ENCODE measurements at places on chromosomes 16 and 17.

DNA sequence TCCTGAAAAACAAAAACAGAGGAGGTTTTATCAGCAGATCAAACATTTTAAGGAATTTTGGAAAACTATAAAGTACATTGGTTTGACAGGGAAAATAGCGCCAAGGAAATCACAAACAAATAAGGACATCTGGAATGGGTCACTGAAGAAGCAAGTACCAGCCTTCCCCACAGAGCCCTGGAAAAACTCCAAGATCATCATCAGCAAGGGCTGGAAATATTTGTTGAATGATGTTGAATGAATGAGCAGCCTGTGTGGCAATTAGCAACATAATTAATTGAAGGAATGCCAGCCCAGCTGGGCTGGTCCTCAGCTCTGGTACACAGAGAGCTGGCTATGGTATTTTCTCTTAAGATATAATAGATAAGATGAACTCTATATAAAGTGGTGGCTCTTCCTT, 290.4 kb downstream of the HS3ST3A1 start:
- no peak for DNase-seq

DNA sequence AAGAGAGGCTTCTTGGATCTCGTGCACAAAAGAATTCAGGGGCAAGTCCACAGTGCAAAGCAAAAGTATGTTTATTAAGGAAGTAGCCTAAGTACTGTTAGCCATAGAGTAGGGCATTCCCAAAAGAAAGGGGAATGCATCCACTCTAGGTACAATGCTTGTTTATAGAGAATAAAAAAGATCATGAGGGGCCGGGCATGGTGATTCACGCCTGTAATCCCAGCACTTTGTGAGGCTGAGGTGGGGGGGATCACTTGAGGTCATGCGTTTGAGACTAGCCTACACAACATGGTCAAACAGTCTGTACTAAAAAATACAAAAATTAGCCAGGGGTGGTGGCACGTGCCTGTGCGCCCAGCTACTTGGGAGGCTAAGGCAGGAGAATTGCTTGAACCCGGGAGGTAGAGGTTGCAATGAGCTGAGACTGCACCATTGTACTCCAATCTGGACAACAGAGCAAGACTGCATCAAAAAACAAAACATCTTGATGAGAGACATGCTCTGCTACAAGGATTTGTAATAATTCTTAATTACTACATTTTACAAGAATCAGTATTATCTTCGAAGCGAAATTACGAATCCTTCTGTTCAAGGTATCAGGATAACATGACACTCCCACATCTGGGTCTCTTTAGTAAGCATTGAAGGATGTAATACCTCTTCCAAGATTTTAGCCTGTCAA, 191.6 kb downstream of the CPPED1 start:
- no peak for DNase-seq

DNA sequence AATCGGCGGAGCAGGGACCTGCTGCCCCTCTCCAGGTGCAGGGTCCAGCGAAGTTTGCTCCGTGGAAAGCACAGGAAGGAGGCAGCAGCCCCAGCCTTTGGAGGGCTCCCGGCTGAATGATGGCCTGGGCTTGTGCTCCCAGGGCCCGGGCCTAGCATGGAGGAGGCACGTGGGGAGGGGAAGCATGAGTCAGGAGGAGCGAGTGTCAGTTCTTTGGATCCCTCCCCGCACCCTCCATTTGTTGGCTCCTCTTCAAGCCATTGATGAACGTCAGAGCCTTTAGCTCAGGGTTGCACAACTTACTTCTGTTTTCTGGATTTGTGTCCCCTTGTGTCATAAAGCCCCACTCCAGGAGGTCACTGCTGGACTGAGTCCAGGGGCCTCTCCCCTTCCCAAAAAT, 25.8 kb downstream of the TTYH2 start:
- DNase-seq = no peak

GRCh38 chr17:10292057-10292937, 80.5 kb downstream of the MYH13 start:
- no peak for DNase-seq

DNA sequence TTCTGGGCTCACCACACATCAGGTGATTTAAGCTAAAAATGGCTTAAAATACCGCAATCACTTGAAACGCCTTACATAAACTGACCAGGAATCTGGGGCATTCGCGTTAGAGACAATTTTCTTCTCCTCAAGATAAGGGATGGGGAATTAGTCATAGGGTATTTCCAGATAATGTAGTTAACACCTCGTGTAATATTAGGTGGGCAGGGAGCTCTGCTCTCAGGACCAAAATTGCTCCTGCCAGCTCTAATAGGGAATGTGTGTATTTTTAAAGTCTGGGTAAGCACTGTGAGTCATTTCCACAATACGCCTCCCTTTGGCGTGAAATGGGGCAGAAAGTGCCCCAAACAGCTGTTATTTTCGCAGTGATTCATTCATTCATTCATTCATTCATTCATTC, 408.6 kb downstream of the MAF start:
- DNase-seq = no peak

DNA sequence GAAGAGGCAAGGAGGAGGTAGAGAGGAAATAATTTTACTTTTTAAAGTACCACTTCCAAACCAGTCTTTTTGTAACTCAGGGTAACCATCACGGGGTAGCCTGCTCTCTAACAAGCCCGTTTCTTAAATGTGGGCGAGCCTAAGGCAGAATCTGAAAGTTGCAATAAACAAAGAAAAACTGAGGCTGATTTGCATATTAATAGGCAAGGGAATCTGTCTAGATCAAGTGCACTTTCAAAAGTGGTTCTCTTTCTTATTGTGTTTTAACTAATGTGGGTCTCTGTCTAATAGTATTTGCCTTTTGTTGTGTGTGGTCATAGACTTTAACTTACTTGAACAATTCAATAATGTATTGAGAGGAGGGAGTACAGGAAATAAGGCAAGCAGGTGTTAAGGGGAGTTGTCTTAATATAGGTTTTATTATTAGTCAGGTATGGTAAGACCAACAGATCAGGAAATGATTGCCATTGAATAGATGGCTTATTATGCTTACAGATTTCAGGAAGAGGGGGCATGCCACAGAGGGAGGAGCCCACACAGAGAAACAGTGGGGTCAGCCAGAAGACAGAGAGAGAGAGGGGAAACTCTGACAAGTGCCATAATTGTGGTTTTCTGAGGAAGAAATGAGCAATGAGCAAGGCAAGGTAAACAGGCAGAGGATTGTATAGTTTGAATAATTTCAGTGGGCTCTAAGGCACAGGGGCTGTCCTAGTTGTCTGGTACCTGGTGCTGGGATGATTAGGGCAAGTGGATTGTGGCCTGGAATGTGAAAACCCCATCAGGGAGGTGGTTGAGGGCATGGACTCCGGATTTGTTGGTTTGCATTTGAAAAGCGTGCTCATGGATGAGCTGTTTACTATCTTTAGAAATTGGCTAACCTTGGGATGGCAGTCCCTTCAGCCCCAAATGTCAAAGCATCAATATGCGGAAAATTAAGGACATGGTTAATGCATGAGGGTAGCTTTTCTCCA, 237.2 kb downstream of the TOX3 start:
- DNase-seq = no peak

DNA sequence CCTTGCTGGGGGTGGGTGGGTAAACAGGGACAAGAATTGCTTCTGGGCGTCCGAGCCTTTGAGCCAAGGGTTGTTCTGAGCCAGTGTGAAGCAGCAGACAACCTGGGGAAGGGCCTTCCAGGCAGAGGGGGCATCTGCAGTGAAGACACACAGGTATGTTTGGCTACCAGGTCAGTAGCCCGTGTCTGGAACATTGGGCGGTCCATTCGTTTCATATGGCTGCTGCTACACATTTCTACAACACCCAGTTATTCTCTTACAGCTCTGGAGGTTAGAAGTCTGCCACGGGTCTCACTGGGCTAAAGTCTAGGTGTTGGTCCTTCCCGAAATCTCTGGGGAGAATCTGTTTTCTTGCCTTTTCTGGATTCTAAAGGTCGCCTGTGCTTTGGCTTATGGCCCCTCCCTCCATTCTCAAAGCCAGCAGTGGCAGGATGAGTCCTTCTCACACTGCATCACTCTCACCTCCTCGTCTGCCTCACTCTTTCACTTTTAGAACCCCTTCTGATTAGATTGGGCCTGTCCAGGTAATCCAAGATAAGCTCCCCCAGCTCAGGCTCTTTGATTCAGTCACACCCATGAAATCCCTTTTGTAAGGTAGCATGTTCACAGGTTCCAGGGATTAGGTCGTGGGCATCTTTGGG, 136.1 kb downstream of the CLEC16A start:
- DNase-seq = no peak

- DNase-seq = no peak
Measured at GRCh38 chr17:73308017-73308823, 3.6 kb downstream of the CDC42EP4 start.

DNA sequence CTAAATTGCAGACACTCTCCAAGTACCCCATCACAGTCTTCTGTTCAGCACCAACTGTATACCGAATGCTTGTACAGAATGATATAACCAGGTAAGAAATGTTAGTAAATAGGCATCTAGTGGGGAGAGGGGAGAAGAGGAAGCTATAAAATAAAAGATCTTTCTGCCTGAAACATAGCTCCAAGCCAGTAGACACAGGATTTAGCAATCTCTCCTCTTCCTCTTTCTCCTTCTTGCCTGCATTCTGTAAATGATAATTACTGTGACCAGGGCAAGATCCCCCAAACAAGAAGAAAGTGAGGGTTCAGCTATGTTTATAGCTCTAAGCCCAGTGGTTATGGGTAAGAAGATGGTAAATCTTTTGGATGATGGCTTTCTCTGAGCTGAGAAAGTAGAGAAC, 17.9 kb downstream of the ACSM3 start:
- DNase-seq = no peak

GRCh38 chr16:14958970-14959369, 15.9 kb upstream of the PDXDC1 start:
- no peak for DNase-seq

- no peak for DNase-seq
Measured at GRCh38 chr17:43830510-43831140, 2.3 kb downstream of the MPP3 start.

- DNase-seq = no peak
Measured at GRCh38 chr16:66720766-66721165, 24.2 kb upstream of the CMTM4 start.

DNA sequence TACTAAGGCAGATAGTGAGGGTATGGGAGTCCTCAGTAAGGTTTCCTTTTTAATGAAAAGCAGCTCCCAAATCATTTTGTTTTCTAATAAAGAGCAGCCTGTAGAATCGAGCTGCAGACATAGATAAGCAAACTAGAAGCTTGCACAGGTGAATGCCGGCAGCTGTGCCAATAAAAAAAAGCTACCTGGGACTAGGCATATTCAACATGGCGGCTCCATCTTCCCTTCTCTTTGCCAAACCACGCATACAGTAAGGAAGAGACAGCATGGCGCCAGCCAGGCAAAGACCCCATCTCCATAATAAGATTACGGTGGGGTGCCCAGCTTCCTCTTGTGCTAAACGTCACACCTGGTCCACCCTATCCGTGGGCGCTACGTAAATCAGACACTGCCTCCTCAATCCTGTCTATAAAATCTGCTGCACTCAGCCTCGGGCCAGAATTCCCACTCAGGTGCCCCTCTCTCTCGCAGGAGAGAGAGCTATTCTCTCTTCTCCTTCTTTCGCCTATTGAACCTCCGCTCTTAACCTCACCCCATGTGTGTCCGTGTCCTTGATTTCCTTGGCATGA, 92.7 kb upstream of the FA2H start:
- no peak for DNase-seq

DNA sequence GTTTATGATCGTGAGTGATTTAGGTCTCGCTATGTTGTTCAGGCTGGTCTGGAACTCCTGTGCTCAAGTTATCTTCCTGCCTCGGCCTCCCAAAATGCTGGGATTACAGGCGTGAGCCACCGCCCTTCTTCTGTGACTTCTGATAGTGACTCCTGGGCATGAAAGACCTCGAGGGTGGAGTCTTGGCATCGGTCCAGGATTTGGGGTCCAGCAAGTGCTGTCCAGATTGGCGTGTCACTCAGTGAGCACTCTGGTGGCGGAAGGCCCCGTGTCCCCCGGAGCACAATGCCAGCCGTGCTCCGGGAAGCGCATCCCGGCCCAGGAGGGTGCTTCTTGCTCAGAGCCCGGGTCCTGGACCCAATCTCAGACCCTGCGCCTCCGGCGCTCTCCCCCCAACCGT, 6.8 kb downstream of the OR1F1 start:
- DNase-seq = no peak

GRCh38 chr17:49434821-49435670, 20.4 kb upstream of the PHB1 start:
- no peak for DNase-seq

DNA sequence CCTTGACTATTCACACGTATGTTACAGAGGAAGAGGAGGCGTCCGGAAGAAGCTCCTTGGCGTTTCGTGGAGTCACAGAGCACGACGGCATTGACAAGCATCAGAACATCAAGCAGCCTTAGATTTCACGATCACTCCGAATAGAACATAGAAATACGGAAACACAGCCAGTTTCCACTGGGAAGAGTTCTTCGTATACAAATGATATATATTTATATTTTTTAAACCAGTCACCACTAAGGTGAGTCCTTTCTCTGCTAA, 3.1 kb downstream of the CBLN1 start:
- DNase-seq = no peak

- no peak for DNase-seq
Measured at GRCh38 chr17:34464812-34465211, 101.8 kb upstream of the CCL1 start.

- no peak for DNase-seq
Measured at GRCh38 chr17:4038076-4038475, 73.8 kb upstream of the ATP2A3 start.

GRCh38 chr16:35102780-35103403, 1643.5 kb downstream of the TP53TG3F start:
- no peak for DNase-seq

- no peak for DNase-seq
Measured at GRCh38 chr16:35628976-35629375, 2169.6 kb downstream of the TP53TG3F start.

DNA sequence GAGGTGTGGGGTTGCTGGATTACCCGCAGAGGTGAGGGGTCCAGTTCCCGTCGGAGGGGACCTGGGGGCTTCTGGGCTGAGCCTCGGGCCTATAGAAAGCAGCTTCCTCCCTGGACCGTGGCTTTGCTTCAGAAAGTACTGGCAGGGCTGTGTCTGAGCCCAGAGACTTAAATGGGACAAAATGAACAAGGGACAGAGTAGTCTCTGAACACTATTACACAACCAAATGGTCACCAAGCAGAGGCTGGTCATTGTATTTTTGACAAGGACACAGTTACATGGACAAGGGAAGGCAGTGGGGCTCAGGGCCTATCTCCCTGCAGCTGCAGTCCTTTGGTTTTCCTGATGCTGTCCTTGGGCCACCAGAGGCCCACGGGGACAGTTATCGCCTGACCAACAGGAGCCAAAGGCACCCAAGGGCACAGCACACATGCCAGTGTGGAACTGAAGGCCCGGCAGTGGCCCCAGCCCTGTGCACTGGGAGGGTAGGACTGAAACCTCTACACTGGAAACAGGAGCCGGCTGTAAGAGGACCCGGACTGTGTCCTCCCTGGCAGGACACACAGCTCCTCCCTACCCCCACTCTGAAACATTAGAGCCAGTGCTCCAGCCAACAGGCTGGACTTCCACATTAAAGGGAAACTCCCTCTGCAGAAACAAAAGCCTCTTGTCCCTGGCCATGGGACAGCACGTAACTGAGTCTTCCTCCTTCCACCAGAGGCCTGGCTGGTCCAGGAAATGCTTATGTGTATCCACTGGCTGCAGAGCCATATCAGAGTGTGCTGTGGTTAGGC, 26.0 kb upstream of the ERN1 start:
- DNase-seq = no peak
